ENCODE measurements at places on chromosomes 6 and 20.

- peak; percentile 58 for DNase-seq
Observed at GRCh38 chr6:41602864-41603608, 35.2 kb upstream of the MDFI start.

DNA sequence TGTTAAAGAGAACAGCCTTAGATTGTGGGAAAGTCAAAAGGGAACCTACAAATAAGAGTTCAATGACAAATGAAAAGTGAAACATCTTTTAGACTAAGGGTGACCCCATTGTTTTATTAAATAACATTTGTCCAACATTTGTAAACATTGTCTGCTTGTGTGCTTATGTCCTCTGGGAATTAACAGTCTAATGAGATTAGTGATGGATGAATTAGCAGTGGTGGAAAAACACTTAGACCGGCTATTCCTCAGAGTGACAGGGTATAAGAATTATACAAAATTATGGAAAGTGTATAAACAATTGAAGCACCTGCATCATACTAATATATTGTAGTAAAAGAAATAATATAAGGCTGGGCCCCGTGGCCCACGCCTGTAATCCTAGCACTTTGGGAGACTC is 29.3 kb upstream of the HFE start:
- no peak for DNase-seq

DNA sequence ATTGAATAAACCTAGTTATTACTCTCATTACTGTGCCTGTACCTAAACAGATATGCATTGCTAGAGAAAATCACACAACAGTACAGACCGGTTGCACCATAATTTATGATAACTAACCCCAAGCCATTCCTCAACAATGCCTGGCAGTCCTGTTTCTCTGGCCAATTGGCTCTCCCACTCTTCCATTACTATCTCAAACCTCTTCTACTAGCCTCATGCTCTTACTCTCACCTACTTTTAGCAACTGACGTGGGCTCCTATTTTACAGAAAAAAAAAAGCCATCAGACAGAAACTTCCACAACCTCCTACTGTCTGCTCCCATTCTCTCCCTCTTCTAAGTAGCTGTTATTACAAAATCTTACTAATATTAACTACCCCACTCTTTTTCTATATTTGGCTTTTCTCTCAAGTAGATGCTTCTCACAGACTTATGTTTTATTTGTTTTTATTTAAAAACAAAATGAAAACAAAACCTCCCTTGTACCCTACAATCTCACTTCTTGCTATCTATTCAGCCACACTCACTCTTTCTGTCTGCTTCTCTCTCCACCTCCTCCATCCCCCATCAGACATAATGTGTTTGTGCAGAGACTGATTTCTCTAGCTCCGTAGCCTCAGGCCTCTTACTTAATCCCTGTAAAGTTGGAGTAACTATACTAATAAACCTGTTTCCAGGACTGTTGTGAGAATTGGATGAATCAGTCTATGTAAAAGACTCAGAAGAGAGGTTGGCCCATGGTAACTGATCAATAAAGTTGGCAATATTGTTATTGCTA is 9.1 kb downstream of the GOPC start:
- no peak for DNase-seq

DNA sequence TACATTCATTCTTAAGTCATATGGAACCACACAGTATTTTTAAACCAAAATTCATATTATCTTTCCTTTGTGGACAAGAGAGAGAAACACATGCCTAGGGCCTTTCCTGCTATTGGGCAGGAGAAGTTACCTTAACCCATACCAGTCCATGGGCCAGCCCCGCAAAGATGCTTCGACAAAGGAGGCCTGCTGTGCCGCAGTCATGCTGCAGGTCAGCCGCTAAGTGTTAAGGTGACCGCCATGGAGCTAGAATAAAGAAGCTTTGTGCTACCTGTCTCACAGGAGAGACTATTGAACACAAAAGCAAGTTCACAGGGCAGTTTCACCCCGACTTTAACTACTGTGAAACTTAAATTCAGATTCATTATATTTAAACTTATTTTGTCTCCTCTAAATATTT is 62.3 kb upstream of the TMEM181 start:
- DNase-seq = no peak

DNA sequence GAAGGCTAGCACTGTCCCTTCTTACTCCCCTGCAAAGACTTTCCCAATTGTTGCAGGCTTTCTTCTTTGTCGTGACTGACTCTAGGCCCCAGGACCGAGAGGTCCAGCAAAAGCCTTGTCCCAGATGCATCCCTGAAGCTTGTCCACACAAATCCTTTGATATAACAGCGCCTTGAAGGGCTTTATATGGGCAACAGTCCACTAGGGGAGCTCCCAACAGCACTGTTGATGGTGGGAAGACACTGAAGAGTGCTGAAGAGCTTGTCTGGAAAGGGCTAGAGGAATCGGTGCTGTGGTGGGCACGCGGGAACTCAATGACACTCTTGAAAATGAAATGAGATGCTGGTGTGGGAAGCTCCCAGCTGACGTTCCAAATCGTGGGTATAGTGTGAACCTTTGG is 316.1 kb upstream of the CDH4 start:
- DNase-seq = no peak

DNA sequence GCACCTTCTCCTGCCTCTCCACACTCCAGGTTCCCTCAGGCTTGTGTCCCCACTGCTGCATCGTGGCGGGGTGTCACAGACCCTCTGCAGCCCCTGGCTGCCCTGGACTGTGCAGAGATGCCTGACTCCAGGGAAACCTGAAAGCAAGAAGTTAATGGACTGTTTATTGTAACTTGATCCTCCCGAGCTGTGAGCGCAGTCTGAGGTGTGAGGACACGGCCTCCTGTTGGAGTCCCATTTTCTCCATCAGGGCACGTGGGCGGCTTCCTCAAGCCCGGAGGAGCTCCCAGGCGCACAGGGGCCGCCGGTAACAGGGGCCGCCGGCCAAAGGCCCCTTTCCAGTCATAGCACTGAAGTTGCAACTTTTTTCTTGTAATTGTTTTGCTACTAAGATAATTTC is 16.9 kb downstream of the RBM38 start:
- no peak for DNase-seq

GRCh38 chr6:96522465-96523009 is 931 bp downstream of the UFL1 start:
- DNase-seq = no peak

DNA sequence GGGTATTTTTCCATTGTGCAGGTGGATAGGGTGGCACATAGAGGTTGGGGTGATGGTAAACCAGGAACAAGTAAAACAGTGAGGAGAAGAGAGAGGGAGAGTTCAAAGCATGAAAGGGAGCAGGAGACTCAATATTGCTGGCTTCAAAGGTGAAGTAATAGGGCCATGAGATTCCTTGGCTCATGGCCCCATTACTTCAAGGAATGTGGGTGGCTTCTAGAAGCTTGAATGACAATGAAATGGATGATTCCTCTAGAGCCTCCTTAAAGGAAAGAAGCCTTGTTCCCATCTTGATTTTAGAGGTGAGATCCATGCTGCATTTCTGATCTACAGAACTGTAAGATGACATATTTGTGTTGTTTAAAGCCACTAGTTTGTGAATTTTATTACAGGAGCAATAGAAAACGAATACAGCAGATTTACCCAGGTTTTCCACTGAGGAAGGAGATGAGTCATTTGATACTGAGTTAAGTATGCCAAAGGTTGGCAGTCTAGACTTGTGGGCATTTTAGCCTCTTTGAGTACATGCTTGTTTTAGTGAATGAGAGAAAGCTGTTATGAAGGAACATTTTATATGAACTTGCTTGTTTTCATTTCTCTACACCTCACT is 110.4 kb downstream of the PLCB4 start:
- no peak for DNase-seq

GRCh38 chr6:147447835-147448611 is 60.5 kb upstream of the SAMD5 start:
- DNase-seq = no peak

- DNase-seq = no peak
Observed at GRCh38 chr6:524803-525202, 132.1 kb downstream of the HUS1B start.

GRCh38 chr6:36285187-36285671 is 15.4 kb downstream of the PNPLA1 start:
- no peak for DNase-seq

- no peak for DNase-seq
Observed at GRCh38 chr6:112563368-112563767, 216.2 kb downstream of the RFPL4B start.

DNA sequence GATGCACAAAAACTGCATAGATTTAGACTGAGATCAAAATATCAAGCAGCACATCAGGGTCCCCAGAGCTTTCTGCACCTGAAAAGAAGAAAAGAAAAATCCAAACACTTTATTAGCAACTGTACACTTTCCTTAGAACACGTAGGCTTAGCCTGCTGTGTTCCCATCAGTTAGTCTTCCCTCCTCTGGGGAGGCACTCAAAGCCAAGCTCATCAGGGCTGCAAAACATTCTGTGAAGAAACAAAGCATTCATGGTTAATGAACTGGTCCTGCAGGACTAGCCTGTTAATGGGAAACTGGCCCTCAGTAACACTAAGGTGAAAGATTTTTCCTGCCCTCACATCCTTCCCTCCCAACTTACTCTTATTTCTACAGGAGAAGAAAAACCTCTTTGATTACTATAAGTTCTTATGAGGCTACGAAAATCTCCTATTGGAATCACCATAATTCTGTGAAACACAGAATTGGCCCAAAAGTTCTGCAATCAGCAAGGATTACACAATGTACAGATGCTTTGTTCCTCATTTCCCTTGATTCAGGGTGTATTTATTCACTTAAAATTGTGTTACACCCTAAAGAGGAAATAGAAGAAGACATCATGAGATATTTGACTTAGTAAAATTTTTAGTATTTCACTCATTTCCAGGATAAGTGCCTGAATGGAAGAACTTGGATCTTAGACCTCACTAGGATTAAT is 901.0 kb upstream of the MAP3K7 start:
- no peak for DNase-seq

DNA sequence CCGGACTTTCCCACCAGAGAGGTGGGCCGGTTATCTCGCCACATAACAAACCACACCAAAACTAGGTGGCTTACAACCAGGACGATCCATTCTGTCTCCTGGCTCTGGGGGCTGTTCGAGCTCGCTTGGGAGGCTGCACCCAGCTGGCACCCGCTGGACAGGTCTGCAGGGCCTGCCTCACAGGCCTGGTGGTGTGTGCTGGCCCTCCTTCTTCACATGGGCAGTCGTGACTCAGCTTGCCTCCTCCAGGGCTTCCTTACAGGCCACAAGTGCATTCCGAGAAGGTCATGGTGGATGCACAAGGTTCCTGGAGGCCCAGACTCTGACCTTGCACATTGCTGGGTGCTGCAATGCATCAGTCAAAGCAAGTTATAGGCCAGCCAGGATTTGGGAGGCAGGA is 34.2 kb downstream of the FOXF2 start:
- no peak for DNase-seq

GRCh38 chr20:34829191-34829590 is 3.7 kb upstream of the NCOA6 start:
- no peak for DNase-seq

DNA sequence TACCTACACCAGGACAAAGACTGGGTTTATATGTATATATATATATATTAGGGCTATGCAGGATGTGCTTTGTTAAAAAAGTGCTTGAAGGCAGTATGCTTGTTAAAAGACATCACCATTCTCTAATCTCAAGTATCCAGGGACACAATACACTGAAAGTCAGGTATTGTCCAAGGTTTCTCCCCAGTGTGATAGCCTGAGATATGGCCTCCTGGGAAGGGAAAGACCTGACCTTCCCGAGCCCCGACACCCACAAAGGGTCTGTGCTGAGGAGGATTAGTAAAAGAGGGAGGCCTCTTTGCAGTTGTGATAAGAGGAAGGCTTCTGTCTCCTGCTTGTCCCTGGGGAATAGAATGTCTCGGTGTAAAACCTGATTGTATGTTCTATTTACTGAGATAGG is 156.9 kb downstream of the GPX5 start:
- DNase-seq = no peak

- no peak for DNase-seq
Observed at GRCh38 chr20:43472671-43473380, 15.1 kb downstream of the SRSF6 start.

All from effector CD8-positive, alpha-beta T cell (primary cell).